ENCODE measurements at places on chromosomes 12 and 14.

GRCh38 chr12:83404521-83404920, 717.8 kb downstream of the TMTC2 start:
- DNase-seq: no peak
- H3K4me3 ChIP-seq: no peak overlapping the region
- H3K36me3 ChIP-seq: no peaks in the 10 kb centered on the region
- no peaks in the 10 kb centered on the region for H3K4me1 ChIP-seq

DNA sequence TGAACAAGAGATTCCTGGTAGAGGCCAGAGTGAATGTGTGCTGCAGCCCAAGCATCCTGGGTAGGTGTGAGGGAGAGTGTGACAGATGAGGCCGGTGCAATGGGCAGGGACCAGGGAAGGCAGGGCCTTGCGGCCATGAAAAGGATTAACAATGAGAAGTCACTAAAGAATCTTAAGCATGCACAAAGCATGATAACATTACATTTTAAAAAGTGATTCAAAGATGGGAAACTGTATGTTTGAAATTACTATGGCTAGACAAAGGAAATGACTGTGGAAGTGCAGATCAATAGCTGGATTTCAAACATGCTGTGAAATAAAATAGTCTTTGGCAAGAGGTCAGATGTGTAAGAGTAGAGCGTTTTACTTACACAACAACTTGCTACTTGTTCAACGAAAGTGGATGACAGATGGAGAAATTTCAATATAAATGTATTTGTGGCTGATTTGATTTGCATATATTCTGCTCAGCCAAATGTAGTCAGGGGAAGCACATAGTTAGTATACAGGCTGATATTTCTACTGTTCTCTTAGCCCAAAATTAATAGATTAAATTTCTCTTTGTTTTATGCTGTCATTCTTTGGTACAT, 175.5 kb downstream of the CCDC59 start:
- H3K36me3 ChIP-seq: no peaks in the 10 kb centered on the region
- H3K4me3 ChIP-seq: no peak overlapping the region
- H3K4me1 ChIP-seq: no peaks in the 10 kb centered on the region

DNA sequence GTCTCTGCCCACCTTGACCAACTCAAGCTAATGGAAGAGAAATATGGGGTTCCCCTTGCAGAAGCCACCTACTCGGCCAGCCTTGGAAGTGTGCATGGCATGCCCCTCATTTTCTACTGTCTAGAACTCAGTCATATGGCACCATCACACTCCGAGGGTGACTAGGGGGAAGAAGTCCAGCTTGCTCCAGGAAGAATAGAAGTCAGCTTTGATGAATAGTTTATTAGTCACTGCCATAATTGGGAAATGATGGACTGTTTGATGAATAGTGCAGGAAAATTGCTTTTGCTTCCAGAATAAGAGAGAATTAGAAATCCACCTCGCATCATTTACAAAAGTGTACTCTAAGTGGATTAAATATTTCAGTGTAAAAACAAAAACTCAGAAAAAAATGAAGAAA, 1030.6 kb downstream of the VRK1 start:
- H3K4me1 ChIP-seq: no peaks in the 10 kb centered on the region
- no peaks in the 10 kb centered on the region for H3K27me3 ChIP-seq
- no peak overlapping the region for H3K4me3 ChIP-seq
- H3K27ac ChIP-seq: no peak overlapping the region
- no peaks in the 10 kb centered on the region for H3K36me3 ChIP-seq

- no peaks in the 10 kb centered on the region for H3K36me3 ChIP-seq
- H3K27me3 ChIP-seq: no peaks in the 10 kb centered on the region
- no peak overlapping the region for H3K27ac ChIP-seq
- DNase-seq: no peak
- H3K4me3 ChIP-seq: no peak overlapping the region
These were observed 164.1 kb downstream of the PHETA1 start for GRCh38 chr12:111204788-111205241.
